Stimulated activated CD8-positive, alpha-beta memory T cell treated with anti-CD3 and anti-CD28 coated beads, Interleukin-7, amount 100 ng/mL, for 1 hour (primary cell): ENCODE measurements at places on chromosomes 1 and 21.

GRCh38 chr1:15723631-15724246 lies 12.3 kb upstream of the SLC25A34 start:
- no peak for DNase-seq

DNA sequence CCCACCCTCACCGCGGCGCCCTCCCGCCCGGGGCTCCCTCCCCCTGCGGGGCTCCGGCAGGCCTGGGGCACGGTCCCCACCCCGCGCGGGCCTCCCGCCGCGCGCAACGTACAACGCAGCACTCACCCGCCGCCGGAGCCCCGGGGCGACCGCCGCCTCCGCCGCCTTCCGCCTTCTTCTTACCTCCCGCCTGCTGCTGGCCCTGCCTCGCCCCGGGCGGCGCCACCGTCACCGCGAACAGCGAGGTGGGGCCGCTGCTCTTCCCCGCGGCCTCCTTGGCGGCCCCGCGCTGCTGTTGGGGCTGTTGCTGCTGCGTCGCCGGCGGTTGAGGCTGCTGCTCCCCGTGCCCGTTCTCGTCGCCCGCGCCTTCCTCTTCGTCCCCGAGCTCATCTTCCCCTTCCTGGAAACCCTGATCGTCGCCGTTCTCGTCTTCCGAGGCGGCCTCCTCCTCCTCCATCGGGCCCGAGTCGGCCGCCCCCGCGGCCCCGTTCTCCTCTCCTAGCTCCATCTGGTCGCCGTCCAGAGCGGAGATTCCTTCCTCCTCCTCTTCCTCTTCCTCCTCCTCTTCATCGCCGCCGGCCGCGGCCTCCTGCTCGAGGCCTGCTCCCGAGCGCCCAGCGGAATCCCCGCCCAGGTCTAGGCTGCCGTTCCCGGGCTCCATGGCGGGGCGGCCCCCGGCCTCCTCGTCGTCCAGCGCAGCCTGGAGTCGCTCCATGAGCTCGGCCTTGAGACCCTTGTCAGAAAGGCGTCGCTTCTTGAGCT lies 671 bp downstream of the HNRNPU start:
- peak; percentile 10 for DNase-seq

- no peak for DNase-seq
Observed at GRCh38 chr1:240737298-240737697, 125.3 kb upstream of the GREM2 start.

- no peak for DNase-seq
Observed at GRCh38 chr1:159848326-159848725, 14.1 kb downstream of the VSIG8 start.

DNA sequence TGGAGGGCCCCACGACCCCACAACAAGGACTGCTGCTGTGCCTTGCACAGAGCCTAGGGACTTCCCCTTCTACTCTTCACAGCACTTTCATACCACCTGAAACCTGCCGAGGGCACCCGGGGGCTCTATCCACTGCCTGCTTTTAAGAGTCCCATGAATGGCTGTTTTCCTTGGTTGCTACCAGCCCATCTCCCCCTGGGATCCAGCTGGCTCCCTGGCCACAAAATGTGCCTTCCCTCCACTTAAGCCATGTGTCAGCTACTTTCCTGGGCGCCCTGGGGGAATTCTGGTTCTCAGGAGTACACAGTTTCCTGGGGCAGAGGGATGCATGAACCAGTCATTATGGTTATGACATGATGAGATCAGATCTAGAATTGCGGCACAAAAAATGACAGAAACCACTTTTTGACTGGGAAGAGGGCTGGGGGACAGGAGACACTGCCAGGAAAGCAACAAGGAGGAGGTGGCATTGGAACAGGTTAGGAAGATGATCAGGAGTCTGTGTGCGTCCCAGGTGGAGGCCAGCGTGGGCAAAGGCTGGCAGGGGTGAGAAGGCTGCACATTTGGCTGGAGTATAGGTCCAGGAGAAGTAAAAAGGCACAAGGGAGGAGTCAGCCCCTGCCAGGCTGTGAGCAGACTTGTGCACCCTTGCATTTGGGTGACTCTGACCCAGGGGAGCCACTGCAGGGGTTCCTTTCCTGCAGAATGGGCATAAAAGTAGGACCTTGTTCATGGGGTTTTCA lies 3.2 kb upstream of the TNFRSF8 start:
- DNase-seq, result no peak

DNA sequence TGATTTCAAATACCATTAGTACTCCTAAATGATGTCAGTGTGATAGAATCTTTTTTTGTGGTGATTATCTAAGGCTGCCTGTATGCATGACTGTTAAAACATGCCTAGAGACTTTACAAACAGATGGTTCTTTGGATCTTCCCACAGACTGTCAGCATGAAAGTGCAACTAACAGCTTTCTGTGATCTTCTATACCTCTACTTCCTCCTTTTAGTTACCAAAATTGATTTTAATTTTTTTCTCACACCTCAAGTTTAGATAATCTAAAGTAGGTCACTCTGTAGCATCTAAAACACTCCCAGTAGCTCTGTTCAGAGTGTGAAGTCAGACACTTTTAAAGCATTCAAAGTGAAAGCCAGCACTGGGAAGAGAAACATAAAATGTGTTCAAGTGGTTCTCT lies 534.5 kb downstream of the PTPRC start:
- DNase-seq, result no peak

GRCh38 chr1:4924356-4924755 lies 269.9 kb downstream of the AJAP1 start:
- DNase-seq, result no peak

DNA sequence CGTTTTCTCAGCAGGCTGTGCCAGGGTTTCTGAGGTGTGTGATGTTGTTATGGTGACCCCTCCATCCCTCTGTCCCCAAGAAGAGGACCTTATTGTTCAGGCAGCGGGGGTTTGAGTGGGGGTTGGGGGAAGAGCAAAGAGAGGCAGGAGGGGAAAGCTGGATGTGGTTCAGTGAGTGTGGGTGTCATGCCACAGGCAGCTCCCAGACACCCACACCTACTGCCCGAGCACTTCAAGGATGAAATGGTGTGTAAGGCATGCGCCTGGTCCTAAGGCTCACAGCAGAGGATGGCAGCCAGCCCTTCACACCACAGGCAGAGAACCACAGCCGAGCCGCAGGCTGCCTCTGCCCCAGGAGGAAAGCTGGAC lies 49.9 kb upstream of the STUM start:
- no peak for DNase-seq

GRCh38 chr1:205914730-205915129 lies 28.5 kb downstream of the SLC26A9 start:
- DNase-seq, result no peak

- no peak for DNase-seq
Observed at GRCh38 chr1:233172201-233172600, 123.3 kb downstream of the PCNX2 start.

- no peak for DNase-seq
Observed at GRCh38 chr1:113834716-113835115, 22.4 kb upstream of the RSBN1 start.

DNA sequence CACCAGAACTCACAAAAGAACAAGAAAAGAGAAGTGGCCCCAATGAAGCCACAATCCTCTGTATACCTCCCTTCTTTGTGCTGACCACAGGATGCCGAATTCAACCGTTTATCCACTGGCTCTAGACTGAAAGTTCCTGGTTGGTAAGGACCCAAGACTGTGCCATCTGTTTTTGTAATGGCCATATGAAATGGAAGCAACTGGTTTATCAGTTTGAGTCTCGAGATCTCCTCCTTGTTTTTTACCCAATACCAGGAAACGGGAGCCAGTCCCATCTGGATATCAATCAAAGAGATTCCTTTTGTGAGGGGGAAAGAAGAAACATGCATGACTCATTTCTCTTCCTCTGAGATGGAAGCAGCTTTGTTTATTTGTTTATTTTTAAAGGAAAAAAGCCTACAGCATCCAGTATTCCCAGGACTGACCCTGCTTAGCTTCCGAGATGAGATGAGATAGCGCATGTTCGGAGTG lies 32.4 kb upstream of the ZNF124 start:
- no peak for DNase-seq

- DNase-seq, result no peak
Observed at GRCh38 chr1:2514863-2515762, 11.3 kb downstream of the PANK4 start.

DNA sequence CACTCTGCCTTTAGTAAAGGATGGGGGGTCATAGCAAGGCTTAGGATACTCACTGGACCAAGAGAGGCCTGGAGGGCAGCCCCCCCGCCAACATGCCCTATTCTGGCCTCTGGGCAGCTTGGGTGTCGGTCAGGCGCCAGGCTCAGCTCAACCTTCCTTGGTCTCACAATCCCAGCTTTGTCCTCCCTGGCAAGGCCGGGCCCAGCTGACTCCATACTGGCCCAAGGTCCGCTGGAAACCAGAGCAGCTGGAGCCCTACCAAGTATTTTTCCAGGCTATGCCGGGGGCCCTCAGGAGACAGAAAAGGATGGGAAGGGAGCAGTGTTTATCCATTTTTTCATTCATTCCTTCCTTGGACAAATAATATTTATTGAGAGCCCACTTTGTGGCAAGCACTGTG lies 6.2 kb downstream of the FBXO2 start:
- DNase-seq, result no peak

GRCh38 chr1:202135221-202135721 lies 9.3 kb downstream of the ARL8A start:
- no peak for DNase-seq

DNA sequence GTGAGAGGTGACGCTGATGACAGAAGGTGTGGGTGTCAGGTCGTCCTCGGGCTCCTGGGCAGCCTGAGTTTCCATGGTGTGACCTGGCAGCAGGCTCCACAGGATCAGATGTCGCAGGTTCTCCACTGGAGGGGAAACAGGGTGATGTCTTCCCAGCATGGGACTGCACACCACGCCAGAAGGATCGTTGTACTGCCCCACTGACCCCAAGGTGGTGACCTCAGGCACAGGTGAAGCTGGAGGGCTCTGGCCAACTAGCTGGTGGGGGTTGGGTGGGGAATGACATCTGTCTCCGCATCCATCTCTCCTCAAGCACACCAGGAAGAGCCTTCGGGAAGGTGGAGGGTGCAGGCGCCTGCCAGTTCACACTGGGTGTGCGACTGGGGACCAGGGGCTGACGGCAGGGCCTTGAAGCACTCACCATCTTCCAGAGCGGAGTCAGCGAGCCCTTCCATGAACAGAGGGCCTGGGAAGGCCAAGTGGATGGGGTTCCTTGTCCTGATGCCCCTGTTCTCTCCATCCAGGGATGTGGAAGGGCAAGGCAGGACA lies 19.4 kb downstream of the LRRC71 start:
- DNase-seq, result no peak

DNA sequence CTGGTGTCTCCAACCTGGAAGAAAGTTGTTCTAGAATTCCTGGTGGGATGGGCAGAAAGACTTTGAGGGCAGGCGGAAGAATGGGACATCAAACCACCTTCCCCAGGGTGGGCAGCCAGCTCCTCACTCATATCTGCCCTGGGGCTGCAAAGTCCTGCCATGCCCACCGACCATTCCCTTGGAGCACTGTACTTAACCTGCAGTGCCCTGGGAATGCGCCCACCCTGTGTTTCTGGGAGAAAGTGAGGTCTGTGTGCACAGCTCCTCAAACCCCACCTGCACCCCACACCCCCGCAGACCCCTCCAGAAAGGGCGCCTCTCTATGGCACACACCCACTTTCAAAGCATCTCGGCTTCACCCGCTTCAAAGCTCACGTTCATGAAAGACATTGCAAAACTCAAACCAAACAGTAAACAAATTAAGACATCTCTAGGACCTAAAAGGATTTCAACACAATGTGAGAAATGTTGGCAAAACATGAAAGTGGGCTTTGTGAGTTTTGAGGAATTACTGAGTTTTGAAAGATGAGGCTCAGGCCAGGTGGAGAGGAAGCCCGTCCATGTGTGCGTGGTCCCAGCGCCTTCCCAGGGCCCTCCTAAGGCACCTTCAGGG lies 25.1 kb downstream of the KRTAP10-1 start:
- no peak for DNase-seq

GRCh38 chr1:115183158-115183557 lies 93.9 kb upstream of the TSPAN2 start:
- DNase-seq, result no peak

- DNase-seq, result no peak
Observed at GRCh38 chr21:39849014-39849655, 18.1 kb upstream of the PCP4 start.

GRCh38 chr1:210558302-210558701 lies 229.6 kb downstream of the HHAT start:
- DNase-seq, result no peak

DNA sequence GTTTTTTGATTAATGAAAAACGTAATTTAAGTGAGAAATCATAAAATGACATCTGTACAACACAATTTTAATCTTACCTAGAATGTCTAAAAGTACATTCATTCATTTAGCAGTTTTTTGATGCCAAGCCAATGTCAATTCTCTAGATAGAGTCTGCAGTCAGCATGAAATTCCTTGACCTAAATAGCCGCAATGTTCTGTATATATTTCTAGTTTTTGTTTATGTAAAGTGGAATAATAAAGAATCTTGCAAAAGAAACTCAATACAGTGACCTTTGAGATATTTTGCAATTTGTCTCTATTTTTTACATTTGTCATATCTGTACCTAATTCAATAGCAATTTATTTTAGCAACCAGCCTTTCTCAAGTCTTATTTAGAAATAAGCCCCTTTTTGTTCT lies 176.0 kb downstream of the ATP6V1G3 start:
- no peak for DNase-seq

DNA sequence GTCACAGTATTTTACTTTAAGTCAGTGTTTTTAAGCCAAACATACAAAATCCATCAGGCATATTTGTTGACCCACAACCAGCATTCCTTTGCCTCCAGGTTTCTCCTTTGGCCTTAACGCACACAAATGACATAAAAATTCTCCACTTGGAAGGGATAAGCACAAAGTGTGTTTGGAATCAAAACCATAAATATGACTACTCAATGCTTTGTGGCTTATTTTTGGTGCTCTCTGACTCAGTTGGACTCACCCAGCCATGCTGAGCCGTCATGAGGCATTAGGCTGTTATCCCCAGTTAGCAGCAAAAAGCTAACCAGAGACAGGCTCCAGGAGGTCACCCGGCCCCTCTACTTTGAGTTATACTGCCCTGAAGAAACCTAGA lies 948 bp downstream of the PRUNE1 start:
- no peak for DNase-seq

- no peak for DNase-seq
Observed at GRCh38 chr1:5151511-5151910, 497.1 kb downstream of the AJAP1 start.

- DNase-seq, result no peak
Observed at GRCh38 chr1:206094024-206094423, 23.2 kb downstream of the AVPR1B start.

- no peak for DNase-seq
Observed at GRCh38 chr1:178502856-178503255, 6.1 kb upstream of the CLEC20A start.

- DNase-seq, result no peak
Observed at GRCh38 chr1:219927956-219928790, at the start of gene SLC30A10. SLC30A10 (minus strand) TSS chr1:219928557; CDS start chr1:219928440, 117 bp downstream.

DNA sequence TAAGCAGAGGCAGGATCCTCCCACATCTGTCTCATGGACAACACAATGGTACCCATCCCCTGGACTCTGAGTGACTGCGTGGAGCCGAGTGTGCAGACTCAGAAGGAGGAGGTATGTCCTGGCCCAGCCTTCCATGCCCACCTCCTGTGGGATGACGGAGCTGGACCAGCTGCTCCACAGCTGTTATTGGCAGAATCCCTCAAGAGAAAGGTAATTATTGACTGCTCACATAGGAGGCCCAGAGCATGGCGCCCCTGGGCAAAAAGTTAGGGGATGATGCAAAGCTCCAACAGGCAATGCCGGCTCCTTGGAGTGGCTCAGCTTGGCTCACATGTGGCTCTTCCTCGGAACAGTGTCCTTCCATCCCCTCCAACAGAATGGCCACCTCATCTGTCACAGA lies 12.2 kb upstream of the ACTRT2 start:
- DNase-seq, result no peak
